Astrocyte of the spinal cord (primary cell): ENCODE measurements at places on chromosomes 16 and 17.

- DNase-seq, result peak; percentile 14
These were observed 983.9 kb upstream of the EEF2KMT start for GRCh38 chr16:6081320-6081976.

- peak; percentile 80 for DNase-seq
These were observed 148.0 kb upstream of the TNRC6C start for GRCh38 chr17:77810536-77810935.

GRCh38 chr16:86500708-86501510 lies 9.4 kb upstream of the FOXF1 start:
- DNase-seq, result no peak

DNA sequence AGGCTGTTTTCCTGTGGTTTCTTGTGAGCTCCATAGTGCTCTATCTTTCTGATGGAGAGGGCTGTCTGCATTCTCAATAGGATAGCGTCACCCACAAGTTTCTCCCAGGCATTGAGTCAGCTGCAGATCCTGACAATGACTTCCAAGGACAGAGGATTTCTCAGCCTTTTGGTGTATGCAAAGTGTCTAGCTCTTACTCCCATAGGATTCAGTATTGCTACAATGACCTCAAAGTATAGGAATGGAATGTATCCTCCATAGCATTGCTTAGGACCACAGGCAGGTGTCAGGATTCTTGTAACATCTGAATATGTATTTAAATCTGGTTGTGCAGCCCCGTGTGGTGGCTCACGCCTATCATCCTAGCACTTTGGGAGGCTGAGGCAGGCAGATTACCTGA lies 32.3 kb downstream of the SMIM36 start:
- DNase-seq, result no peak

- no peak for DNase-seq
These were observed 146.4 kb upstream of the CHMP6 start for GRCh38 chr17:80845069-80845862.

DNA sequence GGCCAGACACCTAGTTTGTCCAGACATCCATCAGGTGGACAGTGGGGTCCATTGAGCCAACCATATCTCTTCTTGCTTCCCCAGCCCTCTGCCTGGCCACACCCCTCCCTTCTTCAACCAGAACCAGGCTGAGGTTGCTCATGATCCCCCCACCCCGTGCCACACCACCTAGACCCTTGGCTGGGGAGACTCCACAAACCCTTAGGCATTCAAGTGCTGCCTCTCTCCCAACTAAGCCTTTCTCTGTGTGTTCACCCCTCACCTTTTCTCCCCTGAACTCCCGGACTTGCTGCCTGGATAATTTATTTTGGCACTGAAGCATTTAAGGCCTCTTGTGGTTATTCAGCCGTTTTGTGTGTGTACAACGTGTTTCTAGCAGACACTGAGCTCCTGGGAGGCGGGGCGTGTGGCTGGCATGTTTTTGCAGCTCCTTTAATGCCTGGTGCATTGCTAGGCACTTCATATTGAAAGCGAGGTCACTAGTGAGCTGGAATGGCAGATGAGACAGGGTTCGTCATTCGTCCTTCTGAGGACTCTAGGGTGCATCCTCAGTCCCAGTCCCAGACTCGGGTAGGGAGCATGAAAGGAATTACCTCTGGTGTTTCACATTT lies 28.7 kb downstream of the CACNA1G start:
- DNase-seq, result peak; percentile 24
